Testis (tissue), 5 donors: ENCODE measurements at places on chromosomes 5 and 9. TPM values are rescaled to one million over a fixed set of nuclear protein-coding genes. Genes with fewer than 3 reads are reported as not detected.

Gene RAB3C
- total RNA-seq = 0.47 TPM

Gene SOWAHA
- 1.2 TPM for total RNA-seq

Gene NNT
- total RNA-seq = 32.1 TPM

Gene TRIM7
- total RNA-seq = 0.43 TPM

Gene PTPRD
- 33.6 TPM for total RNA-seq

Gene SLC6A7
- 0.12 TPM for total RNA-seq

Gene PCDHGA10
- 11.3 TPM for total RNA-seq

Gene SLC22A4
- 2.3 TPM for total RNA-seq

Gene ANKRD31
- total RNA-seq = 16.9 TPM

Gene CARD19
- total RNA-seq = 138 TPM

Gene SPATA9
- 21.2 TPM for total RNA-seq

Gene ANXA2R
- total RNA-seq = 5.1 TPM

Gene SH3TC2
- total RNA-seq = 130 TPM

Gene TTC39B
- 5.7 TPM for total RNA-seq

Gene SLCO6A1
- 20.4 TPM for total RNA-seq

Gene CCL21
- 2.0 TPM for total RNA-seq

Gene CAMK2A
- 0.25 TPM for total RNA-seq

Gene NOXA1
- total RNA-seq = 4.6 TPM

Gene LURAP1L
- 0.74 TPM for total RNA-seq

Gene IFNE
- total RNA-seq = 0.47 TPM

Gene CDC20B
- total RNA-seq = 4.8 TPM

Gene PCDHAC2
- 19.6 TPM for total RNA-seq

Gene KIAA1958
- 66.5 TPM for total RNA-seq

Gene UGT3A1
- 7.5 TPM for total RNA-seq

Gene TUSC1
- total RNA-seq = 27.2 TPM

Gene CBY3
- 12.8 TPM for total RNA-seq

Gene PCDHB6
- total RNA-seq = 3.7 TPM

Gene GPR151
- total RNA-seq = not detected

Gene CKMT2
- total RNA-seq = 27.6 TPM

Gene IFNA13
- total RNA-seq = 1.9 TPM

Gene SLC4A9
- 0.81 TPM for total RNA-seq

Gene TTC23L
- 16.9 TPM for total RNA-seq

Gene PCDHA6
- 2.3 TPM for total RNA-seq

Gene SPINK7
- total RNA-seq = not detected

Gene IFNA17
- not detected for total RNA-seq

Gene SPATA31C2
- 3.6 TPM for total RNA-seq

Gene ACTBL2
- total RNA-seq = 0.16 TPM

Gene GRIA1
- 3.5 TPM for total RNA-seq

Gene DMRT2
- total RNA-seq = 1.7 TPM

Gene LCN6
- 11.3 TPM for total RNA-seq

Gene SEMA5A
- total RNA-seq = 3.4 TPM

Gene SPINK6
- total RNA-seq = not detected

Gene EXOSC2
- 20.3 TPM for total RNA-seq
